RPMI7951 (cell line): ENCODE measurements at places on chromosomes 12 and 14. TPM values are rescaled to one million over a fixed set of nuclear protein-coding genes. Genes with fewer than 3 reads are reported as not detected.

GRCh38 chr12:116213014-116213413 is 64.5 kb downstream of the MED13L start:
- no peak for DNase-seq

GRCh38 chr12:102957339-102958050 is at the start of gene ASCL1:
TSS of gene ASCL1 (plus strand) at chr12:102957674. CDS start at chr12:102958245, 571 bp downstream.
- peak; percentile 3 for DNase-seq

OR4E2 gene
- not detected in 2 replicates for total RNA-seq

RAPGEF3 gene
- total RNA-seq, result 0.48 and 0.88 TPM in 2 replicates

SMCO3 gene
- not detected in 2 replicates for total RNA-seq

DNA sequence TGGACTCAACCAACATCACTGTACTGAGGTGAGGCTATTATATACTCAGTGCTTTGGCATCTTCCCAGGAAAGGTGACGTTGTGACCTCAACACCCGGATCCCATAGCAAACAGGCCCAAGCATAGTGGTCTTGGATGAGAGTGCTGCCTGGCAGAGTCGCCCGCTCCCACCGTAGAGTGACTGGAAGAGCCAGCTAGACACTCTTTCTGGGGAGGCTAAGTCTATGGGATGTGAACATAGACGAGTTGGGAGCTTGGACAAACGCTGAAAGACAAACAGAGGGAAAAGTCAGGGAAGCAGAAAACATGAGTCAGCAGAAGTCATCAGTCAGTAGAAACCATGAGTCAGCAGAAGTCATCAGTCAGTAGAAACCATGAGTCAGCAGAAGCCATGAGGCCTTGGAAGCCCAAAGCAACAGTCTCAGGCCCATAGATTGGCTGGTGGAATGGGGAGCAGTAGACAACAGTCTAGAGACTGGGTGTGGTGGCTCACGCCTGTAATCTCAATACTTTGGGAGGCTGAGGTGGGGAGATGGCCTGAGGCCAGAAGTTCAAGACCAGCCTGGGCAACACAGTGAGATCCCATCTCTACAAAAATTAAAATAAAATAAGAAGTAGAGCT is 66.4 kb upstream of the MAP1LC3B2 start:
- peak; percentile 77 for DNase-seq

KRT82 gene
- total RNA-seq, result not detected in 2 replicates

- DNase-seq, result peak; percentile 57
Observed at GRCh38 chr12:10339053-10339840, 31.6 kb downstream of the KLRD1 start.

KLRC1 gene
- not detected in 2 replicates for total RNA-seq

PIK3C2G gene
- total RNA-seq, result not detected in 2 replicates

TDRD9 gene
- total RNA-seq, result not detected in 2 replicates

DNA sequence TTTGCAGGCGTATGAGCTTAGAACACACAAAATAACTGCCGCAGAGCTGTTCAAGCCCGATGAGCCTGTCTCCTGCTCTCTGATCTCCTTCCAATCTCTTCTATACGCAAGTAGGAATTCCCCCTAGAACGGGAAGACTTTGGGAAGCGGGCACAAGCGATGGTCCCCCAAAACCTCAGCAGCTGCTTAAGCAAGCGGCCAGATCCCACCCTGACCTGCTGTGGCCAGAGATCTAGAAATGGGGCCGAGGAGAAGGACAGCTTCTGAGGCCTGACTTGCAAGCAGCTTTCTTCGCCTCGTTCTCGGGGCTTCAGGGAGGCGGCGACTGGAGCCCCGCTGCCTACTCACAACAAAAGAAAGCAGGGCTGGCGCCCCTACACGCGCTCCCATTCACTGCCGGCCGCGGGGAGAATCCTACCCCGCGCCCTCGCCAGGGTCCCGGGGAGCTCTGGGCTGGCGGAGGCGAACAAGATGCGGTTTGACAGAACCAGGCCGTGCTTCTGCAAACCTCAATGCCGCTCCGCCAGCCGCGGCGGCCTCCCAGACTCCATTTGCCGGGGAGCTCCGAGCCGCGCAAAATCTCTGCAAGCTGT is 922 bp downstream of the TBX5 start:
- DNase-seq, result no peak

POTEM gene
- total RNA-seq, result 0.68 TPM in 1 of 2 replicates, not detected in the other

- peak; percentile 70 for DNase-seq
Observed at GRCh38 chr14:21070610-21071224, 613 bp downstream of the ARHGEF40 start.

PLEKHD1 gene
- total RNA-seq, result not detected in 2 replicates

DNA sequence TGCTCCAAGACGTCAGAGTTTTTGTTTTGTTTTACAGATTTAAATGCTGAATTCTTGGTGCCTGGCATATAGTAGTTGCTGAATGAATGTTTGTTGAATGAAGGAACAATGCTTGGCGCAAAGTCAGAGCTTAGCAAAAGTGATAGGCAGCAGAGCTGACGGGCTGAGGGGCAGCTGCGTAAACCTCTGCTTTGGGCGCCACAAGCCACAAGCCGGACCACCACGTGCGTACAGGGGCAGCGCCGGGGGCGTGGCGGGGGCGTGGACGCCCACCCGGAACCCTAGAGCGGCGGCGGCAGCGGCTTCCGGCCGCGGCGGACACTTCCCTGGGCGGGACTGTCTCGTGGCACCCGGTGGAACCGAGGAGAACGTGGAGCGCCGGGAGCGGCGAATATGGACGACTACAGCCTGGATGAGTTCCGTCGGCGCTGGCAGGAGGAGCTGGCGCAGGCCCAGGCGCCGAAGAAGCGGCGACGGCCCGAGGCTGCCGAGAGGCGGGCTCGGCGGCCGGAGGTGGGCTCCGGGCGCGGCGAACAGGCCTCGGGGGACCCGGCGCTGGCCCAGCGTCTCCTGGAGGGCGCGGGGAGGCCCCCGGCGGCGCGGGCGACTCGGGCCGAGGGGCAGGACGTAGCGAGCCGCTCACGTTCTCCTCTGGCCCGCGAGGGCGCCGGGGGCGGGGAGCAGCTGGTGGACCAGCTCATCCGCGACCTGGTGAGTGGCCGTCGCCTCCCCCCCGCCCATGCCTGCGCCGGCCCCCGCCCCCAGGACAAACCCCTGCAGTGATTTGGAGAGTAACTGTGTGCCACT is at the start of gene FBXW8:
Gene FBXW8, plus strand, starts transcription at position 306 of the 807 bp plus-strand sequence. Its CDS starts 88 bp downstream, at position 394.
- DNase-seq, result peak; percentile 76

DNA sequence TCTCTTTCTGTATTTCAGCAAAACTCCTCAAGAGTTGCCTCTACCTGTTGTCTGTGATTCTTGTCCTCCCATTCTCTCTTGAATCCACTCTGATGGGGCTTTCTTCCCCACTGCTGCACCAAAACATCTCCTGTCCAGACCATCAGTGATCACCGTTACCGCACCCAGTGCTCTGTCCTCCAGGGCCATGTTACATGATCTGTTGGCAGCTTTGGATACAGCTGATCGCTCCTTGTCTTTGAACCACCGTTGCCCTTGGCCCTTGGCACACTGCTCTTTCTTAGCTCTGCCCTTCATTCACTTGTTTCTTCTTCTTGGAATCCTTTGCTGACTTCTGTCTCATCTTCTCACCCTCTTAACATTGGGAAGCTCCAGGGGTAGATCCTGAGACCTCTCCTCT is 333.7 kb upstream of the FKBP4 start:
- DNase-seq, result no peak

- DNase-seq, result no peak
Observed at GRCh38 chr12:52669426-52669825, 10.8 kb downstream of the KRT1 start.

DNA sequence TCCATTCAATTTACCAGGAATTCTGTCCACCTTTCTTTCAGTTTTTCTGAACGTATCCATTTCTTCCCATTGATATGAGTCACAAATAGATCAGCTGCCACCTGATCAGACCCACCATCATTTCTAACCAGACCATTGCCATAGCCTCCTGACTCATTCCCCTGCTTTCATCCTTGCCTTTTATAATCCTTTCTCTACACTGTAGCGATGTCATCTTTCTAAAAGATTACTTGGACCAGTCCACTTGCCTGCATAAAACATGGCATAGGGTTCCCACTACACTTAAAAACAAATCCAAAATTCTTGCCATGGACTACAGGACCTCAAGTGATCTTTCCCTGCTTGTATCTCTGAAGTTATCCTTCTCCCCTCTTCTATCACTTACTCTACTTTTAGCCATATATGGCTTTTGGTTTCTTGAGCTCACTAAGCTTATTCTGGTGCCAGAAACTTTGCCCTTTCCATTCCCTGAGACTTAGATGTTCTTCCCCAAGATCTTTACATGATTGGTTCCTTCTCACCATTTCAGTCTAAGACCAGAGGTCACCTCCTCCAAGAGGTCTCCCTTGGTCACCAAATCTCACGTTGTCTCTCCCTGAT is 149.5 kb upstream of the KRR1 start:
- peak; percentile 42 for DNase-seq

- no peak for DNase-seq
Observed at GRCh38 chr14:99812096-99812750, 19.0 kb downstream of the EML1 start.

SLC25A21 gene
- total RNA-seq, result 0.68 and 0.84 TPM in 2 replicates

- no peak for DNase-seq
Observed at GRCh38 chr14:96126783-96127271, 77.8 kb upstream of the BDKRB2 start.

BTBD6 gene
- total RNA-seq, result 43.4 and 44.9 TPM in 2 replicates

DNA sequence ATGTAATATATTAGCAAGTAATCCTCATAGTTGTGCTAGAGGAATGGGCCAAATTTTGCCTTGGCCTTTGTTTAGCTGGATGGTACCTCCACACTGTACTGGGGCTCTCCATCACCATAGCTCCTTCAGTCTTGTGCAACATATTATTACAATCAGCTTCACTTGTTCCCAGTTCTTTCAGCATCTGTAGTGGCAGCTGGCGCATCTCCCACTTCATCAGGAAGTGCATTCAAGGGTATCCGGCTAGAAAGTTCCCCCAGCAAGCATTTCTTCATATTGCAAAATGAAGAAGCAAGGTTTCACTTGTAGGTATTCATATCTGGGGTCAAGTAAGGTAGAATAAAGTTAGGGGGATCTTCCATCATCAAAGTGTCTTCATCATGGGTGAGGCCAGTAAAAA is 123.7 kb downstream of the IGF1 start:
- no peak for DNase-seq

SERPINA12 gene
- not detected in 2 replicates for total RNA-seq

HOXC5 gene
- total RNA-seq, result 0.78 and 2.0 TPM in 2 replicates

- DNase-seq, result no peak
Observed at GRCh38 chr12:69044887-69045286, 111.9 kb upstream of the CPM start.

- DNase-seq, result no peak
Observed at GRCh38 chr12:124975276-124975675, 13.7 kb downstream of the DHX37 start.
